Stimulated activated naive CD8-positive, alpha-beta T cell treated with anti-CD3 and anti-CD28 coated beads, Interleukin-15, Interleukin-2, amounts not matched to agents 100 U/mL and 50 U/mL, for 24 hours (primary cell): ENCODE measurements at places on chromosomes 16 and 17.
A peak's percentile ranks its signal among the peaks of the same experiment; 100 is the strongest.

- no peak for DNase-seq
Observed at GRCh38 chr17:6667516-6667915, 16.0 kb downstream of the C17orf100 start.

DNA sequence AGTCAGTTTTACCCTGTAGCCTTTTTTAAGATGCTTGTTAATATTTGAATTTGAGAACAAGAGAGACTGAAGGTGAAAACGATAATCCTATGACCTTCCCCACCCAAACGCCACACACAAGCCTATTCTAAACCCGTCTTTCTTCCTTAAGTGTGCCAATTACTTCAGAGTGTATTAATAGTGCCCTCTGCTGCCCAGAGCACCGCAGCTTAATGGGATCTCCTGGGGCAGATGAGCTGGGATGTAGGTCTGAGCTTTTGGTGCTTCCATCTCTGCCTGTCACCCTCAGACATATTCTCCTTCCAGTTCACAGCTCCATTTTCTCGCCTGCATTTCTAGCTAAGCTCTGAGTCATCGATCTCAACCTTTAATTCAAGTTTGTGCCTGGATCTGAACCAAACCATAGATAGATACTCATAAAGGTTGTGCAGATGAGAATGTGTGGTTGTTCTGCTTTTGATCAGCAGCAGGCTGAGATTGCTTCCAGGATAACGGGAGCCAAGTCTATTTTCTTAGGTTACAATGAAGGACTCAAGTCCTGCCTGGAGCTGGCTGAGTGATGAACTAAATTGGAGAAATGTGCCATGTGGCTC, 46.4 kb upstream of the CDH13 start:
- DNase-seq: no peak

DNA sequence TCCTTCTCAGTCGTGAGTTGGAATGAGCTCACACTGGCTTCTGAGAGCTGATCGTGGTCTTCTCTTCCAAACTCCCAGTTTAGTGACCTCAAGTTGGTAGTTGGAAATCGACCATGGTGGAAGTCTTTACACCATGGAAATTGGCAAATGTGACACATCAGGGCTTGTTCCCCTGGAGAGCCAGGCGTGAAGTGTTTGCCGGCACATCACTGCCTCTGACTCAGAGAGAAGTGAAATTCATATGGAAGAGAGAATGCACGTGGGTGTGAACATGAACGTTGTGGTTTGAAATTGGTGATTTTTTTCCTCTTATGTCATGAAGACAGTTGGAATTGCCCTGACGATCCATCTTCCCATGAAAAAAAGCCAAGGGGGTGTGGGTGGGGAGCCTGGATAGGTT, 47.4 kb downstream of the AXIN2 start:
- DNase-seq: peak; percentile 12

- DNase-seq: peak; percentile 30
Observed at GRCh38 chr17:78170692-78171590, 2.6 kb downstream of the SYNGR2 start.

GRCh38 chr16:13426269-13426668, 493.7 kb upstream of the ERCC4 start:
- no peak for DNase-seq

DNA sequence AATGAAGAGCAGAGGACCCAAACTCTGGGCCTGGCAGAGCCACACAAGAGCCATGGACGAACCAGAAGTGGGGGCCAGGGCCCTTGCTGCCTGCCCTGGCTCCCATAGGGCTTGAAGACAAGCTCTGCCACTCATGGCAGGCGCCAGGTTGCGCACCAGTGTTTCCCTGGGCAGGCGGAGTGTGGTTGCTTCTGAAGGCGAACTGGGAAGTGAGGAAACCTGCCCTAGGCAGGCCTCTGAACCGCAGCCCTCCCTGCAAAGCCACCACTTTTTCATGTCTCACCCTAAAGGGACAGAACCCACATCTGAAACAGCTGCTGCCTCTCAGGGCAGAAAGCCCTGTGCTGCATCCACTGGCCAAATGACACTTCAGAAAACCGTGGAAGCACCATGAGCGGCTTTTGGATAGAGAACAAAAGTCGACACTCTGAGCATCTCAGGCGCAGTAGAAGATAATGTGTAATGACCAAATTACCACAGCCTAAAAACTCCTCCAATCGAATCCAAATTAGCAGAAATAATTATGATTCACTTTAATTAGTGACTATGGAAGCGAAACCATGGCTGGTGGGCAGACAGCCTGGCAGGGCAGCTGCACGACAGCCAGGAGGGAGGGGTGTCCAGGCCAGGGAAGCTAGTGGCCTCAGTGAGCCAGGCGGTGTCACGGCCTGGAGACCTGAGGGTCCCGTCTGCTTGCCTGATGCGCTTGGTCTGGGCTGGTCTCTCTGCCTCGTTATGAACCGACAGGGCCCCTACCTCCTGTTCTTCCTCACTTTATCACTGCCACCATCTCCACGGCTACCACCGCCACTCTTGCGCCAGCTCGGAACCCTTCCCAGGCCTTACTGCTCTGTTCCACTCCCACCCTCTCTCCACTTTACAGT, 59.1 kb downstream of the PRMT7 start:
- peak; percentile 61 for DNase-seq

- peak; percentile 61 for DNase-seq
Observed at GRCh38 chr17:76492123-76492988, 8.9 kb downstream of the RHBDF2 start.

DNA sequence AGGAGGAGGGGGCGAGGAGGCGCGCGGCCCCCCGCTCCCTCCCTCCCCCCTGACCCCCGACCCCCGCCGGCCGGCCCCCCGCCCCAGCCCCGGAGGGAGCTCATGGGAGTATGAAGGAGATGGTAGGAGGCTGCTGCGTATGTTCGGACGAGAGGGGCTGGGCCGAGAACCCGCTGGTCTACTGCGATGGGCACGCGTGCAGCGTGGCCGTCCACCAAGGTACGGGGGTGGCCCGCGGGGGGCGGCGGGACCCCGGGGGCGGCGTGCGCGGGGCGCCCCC, 390 bp downstream of the MLLT6 start:
- DNase-seq: no peak

DNA sequence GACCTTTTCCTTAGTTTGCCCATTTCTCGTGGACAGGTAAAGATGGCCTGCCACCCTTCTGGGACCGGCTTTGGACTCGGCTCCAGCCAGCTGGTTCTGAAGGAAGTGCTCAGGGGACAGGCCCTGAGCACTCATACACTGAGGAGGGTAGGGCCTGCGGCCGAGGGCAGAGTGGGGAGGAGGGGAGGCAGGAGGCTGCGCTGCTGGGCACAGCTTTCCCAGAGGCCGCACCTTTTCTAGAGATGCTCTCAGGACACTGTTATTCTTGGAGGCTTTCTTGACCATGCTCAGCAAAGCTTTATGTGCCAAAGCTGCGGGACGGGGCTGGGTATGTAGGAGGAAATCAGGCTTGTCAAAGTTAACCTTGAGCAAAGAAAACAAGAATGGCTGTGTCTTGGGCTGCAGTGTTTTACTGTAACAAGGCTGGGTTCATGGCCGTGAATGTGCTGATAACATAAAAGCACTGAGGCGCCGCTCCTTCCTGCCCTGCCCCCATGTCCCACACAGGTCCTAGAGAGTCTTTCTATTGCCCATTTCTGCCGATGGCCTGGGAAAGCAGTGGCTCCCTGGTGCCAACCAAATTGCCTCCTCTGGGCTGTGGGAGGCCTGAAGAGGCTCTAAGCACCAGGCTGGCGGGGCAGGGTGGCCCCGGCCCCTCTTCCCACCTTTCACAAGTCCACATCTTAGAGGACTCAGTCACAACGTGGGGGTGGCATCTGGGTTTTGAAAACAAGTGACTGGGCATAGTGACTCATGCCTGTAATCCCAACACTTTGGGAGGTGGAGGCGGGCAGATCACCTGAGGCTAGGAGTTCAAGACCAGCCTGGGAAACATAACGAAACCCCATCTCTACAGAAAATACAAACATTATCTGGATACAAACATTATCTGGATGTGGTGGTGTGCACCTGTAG, 22.3 kb upstream of the TIMP2 start:
- DNase-seq: no peak

- no peak for DNase-seq
Observed at GRCh38 chr16:78987666-78988065, 612.9 kb downstream of the MAF start.

DNA sequence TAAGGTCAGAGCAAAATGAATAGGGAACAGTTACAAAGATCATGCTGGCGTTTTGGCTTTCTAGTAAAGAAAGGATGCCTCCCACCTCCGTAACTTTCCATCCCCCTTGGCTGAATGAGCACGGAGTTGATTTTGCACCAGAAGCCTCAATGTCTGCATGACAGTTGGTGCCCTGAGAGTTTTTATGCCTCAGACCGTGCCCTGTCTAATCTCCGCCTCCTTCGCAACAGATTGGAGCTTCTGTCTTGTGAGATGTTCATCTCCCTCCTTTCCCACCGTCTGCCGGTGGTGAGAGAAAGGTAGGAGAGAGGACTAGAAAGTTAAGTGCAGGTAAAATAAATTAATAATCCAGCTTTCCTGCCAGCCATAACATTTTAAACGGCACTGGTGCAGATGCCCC, 1.9 kb downstream of the HS3ST4 start:
- no peak for DNase-seq

DNA sequence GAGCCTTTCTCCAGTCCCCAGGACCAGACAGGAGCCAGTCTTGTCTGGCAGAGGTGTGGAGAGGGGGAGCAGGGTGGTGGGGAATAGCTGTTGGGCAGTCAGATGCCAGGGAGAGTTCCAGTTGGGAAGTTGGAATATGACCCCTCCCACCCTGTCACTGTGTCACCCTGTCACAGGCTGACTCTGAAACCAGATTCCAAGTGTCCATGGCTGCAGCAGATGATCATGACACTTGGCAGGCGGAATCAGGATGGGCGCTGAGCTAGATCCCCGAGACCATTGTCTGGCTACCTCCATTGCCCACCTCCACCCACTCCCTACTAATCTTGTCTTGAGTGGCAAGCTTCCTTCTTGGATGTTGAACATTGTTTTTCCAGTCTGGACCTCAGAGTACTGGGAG, 9.2 kb upstream of the NFATC3 start:
- no peak for DNase-seq

DNA sequence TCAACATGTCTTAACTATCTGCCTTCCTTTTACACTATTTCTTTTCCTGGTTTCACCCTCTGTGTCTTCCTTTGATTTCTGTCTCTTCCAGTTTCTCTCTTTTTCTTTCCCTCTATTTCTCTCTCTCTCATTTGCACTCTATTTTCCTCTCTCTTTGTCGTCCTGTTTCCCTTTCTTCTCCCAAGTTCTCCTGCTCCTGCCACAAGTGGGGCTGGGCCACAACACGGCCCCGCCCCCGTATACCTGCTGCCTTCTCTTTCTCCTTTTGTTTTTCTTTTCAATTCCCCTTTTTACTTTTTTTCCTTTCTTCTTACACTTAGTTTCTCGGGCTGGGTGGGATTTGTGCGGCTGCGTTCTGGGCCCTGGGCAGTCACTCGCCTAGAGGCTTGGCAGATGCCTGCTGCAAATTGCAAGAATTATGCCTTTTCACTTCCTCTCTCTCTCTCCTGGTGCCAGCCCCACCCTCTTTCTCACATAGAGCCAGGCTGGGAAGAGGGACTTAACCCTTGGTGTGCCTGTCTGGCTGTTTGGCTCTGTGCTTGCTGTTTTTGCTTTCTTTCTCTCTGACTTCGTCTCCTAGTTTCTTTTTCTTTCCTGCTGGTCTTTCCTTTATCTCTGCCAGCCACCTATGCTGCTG, 2139.4 kb downstream of the TP53TG3F start:
- no peak for DNase-seq

- DNase-seq: no peak
Observed at GRCh38 chr17:47872651-47873161, 21.7 kb upstream of the SP6 start.

- no peak for DNase-seq
Observed at GRCh38 chr16:25951999-25952398, 260.2 kb downstream of the HS3ST4 start.

GRCh38 chr17:33024688-33025486, 33.2 kb downstream of the SPACA3 start:
- no peak for DNase-seq

GRCh38 chr17:78042542-78042941, 84.0 kb downstream of the TNRC6C start:
- no peak for DNase-seq

DNA sequence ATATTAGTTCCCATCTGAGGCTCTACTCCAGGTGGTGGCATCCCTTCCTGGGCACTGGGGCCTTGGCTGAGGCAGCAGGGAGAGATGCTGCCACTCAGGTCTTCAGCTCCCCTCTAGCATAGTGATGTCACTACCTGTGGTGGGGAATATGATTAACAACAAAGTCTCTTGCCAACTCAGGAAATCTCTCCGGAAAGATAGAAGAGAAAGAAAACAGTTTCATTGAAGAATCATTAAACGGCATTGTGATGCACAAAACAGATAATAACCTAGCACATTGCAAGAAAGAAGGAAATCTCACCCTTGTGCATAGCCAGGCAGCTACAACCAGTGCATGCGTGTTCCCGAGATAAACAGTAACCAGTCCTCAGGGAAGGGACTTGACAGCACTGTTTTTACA, 12.2 kb upstream of the ZNF267 start:
- no peak for DNase-seq

DNA sequence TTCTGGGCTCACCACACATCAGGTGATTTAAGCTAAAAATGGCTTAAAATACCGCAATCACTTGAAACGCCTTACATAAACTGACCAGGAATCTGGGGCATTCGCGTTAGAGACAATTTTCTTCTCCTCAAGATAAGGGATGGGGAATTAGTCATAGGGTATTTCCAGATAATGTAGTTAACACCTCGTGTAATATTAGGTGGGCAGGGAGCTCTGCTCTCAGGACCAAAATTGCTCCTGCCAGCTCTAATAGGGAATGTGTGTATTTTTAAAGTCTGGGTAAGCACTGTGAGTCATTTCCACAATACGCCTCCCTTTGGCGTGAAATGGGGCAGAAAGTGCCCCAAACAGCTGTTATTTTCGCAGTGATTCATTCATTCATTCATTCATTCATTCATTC, 408.6 kb downstream of the MAF start:
- no peak for DNase-seq

GRCh38 chr17:74921026-74921681, 1.9 kb downstream of the USH1G start:
- no peak for DNase-seq

DNA sequence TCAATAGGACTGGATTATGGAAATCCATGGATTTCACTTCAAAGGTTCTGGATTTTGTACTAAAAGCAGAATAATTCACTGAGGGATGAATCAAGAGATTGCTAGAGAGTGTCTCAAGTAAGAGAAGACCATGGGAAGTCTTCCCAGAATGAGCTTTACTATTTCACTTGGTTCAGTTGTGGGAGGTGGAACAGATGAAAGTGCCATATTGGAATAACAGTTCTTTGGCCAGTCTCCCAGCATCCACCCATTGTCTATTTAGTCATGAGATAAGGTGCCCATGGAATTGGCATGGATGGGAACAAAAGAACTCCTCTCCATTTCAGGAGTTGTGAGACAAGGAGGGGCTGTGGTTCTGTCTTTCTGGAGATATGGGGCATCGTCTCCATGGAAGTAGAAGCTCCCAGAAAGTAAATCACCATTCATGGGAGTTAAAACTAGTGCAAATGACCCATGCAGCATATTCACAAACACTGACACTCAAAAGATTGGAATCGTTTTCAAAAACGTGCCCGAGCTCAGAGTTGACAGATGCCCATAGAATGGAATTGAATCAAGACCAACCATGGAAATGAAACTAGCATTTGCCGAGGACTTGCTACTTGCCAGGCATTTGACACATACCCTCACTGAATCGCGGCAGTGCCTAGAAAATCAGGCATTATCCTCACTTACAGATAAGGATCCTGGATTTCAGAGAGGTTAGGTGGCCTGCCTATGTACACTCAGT, 36.2 kb upstream of the CLEC3A start:
- no peak for DNase-seq
